ENCODE measurements at places on chromosomes 12 and 14.

GRCh38 chr12:49010092-49010668 lies 8.4 kb downstream of the PRKAG1 start:
- no peak overlapping the region for H3K4me3 ChIP-seq
- no peak for DNase-seq
- H3K4me1 ChIP-seq = peaks cover 4% of the 10 kb centered on the region
- H3K27me3 ChIP-seq = no peaks in the 10 kb centered on the region
- H3K27ac ChIP-seq = no peak overlapping the region

DNA sequence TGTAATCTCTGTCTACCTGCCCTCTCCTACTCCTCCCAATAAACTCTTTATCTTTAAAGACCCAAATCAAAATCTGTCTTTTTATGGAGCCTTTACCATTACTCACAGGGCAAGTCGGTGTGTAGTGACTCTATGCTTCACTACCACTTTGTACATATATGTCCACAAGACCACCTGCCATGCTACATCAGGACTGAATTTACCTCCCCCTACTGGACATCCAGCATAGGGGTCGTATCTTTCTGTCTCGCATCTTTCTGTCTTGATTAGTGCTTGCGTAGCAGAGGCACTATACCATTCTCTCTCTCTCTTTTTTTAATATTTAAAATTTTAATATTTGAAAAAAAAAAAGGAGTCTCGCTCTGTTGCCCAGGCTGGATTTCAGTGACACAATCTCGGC lies 587.5 kb downstream of the SOX5 start:
- no peaks in the 10 kb centered on the region for H3K4me1 ChIP-seq
- H3K27me3 ChIP-seq = no peaks in the 10 kb centered on the region
- H3K4me3 ChIP-seq = no peak overlapping the region
- no peak for DNase-seq
- H3K36me3 ChIP-seq = 0 out of 2 replicates have a peak, but pooled peaks cover 2% of the 10 kb centered on the region

- peaks cover 12% of the 10 kb centered on the region for H3K27me3 ChIP-seq
- peak overlapping the region; percentile 96 for H3K27ac ChIP-seq
- H3K36me3 ChIP-seq = no peaks in the 10 kb centered on the region
- DNase-seq = no peak
These were observed 678 bp downstream of the TRMT61A start for GRCh38 chr14:103529383-103530365.

DNA sequence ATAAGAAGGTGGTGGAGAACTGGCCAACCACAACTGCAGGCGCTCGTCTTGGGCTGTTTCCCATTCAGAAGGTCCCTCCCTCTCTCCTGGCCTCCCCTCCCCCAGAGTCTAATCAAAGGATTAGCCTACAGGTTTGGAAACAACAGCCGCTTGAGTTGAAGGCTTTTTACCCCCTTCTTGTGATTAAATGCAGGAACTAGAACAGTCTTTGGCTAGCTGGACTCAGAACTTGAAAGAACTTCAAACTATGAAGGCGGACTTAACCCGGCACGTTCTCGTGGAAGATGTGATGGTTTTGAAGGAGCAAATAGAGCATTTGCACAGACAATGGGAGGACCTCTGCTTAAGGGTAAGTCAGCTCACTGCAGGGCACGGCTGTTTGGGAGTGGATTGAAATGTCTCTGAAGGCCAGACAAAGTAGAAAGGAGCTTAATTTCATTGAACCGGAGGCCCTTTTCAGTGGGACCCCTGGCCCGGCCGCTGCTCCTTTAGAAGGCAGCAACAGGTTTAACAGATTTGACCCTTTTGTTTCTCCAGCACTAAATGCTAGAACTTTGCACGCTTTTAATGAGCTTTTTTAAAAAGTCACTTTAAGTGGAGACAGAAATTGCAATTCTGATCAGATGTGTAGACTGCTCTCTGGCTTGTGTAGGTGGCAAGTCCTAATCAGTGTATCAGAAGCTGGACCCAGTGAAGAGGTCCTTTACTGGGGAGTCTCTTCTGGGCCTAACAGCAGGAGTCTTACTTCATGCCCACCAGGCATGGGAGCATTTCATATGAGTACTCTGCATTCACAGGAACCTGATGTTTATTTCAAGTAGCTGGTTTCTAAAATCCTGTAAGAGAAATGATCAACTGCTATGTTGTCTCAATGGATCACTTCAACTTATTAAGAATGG lies 107.7 kb downstream of the ESR2 start:
- H3K4me3 ChIP-seq = peak overlapping the region; percentile 76
- peaks cover 60% of the 10 kb centered on the region for H3K36me3 ChIP-seq
- H3K4me1 ChIP-seq = peaks cover 37% of the 10 kb centered on the region
- peak overlapping the region; percentile 87 for H3K27ac ChIP-seq

DNA sequence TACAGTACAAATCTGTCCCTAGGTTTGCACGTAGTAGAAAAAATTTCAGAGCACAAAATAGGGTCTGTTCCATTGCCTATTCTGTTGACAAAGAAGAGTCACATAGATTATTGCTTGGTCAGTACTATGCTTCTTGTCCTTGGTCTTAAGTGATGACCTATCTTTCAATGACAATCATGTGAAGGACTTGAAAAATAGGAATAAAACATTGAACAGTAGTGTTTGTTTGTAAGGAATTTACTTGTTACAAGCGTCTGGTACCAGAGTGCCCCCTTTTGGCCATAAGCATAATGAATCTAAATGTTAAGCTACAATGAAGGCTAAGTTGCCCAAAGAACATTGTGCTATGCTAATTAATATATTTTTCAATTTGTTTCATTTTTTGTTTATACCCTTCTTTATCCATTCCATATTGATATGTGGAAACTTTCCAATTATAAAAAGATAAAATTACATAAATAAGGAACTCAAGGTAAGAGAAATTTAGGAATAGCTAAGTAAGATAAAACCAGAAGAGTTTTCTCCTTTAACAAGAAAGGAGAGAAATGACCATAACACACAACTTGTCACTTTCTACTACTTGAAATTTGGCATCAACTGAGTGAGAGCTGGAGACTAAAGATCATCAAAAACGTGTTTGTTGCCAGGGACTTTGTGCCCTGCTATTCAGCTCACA lies 204.7 kb downstream of the EPS8 start:
- DNase-seq = no peak
- no peaks in the 10 kb centered on the region for H3K27me3 ChIP-seq
- H3K36me3 ChIP-seq = peaks cover 15% of the 10 kb centered on the region
- H3K27ac ChIP-seq = no peak overlapping the region
- peaks cover 14% of the 10 kb centered on the region for H3K4me1 ChIP-seq
- H3K4me3 ChIP-seq = no peak overlapping the region

DNA sequence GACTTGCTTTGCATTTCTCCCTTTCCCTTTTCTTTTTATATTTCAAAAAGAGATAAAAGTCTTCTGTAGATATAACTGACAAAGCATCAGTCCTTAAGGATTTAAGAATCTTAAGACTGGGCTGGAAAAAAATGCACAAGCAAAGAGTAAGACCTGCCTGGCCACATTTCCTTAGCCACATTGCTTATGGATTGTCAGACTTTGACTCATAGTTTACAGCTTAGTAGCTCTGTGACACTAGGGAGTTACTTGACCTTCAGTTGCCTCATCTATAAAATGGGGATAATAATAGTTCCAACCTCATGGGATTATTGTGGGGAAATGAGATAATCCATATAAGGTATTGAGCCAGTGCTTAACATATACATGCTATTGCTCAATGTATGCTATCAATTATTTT lies 66.4 kb upstream of the STK38L start:
- H3K27ac ChIP-seq = no peak overlapping the region
- peaks cover 6% of the 10 kb centered on the region for H3K36me3 ChIP-seq
- H3K27me3 ChIP-seq = no peaks in the 10 kb centered on the region
- no peaks in the 10 kb centered on the region for H3K4me1 ChIP-seq
- no peak overlapping the region for H3K4me3 ChIP-seq
- DNase-seq = no peak

- H3K27ac ChIP-seq = no peak overlapping the region
- H3K36me3 ChIP-seq = peaks cover 67% of the 10 kb centered on the region
- no peaks in the 10 kb centered on the region for H3K4me1 ChIP-seq
- H3K4me3 ChIP-seq = no peak overlapping the region
- no peak for DNase-seq
- H3K27me3 ChIP-seq = peaks cover 8% of the 10 kb centered on the region
These were observed 373.3 kb downstream of the TMEM132D start for GRCh38 chr12:129530517-129530916.

GRCh38 chr12:85836197-85837090 lies at the start of gene RASSF9:
TSS of gene RASSF9 (minus strand) at chr12:85836409. CDS start at chr12:85836201, 208 bp downstream.
- no peaks in the 10 kb centered on the region for H3K36me3 ChIP-seq
- peak within 1 kb of the TSS; percentile 90 for H3K27ac ChIP-seq
- DNase-seq = no peak

DNA sequence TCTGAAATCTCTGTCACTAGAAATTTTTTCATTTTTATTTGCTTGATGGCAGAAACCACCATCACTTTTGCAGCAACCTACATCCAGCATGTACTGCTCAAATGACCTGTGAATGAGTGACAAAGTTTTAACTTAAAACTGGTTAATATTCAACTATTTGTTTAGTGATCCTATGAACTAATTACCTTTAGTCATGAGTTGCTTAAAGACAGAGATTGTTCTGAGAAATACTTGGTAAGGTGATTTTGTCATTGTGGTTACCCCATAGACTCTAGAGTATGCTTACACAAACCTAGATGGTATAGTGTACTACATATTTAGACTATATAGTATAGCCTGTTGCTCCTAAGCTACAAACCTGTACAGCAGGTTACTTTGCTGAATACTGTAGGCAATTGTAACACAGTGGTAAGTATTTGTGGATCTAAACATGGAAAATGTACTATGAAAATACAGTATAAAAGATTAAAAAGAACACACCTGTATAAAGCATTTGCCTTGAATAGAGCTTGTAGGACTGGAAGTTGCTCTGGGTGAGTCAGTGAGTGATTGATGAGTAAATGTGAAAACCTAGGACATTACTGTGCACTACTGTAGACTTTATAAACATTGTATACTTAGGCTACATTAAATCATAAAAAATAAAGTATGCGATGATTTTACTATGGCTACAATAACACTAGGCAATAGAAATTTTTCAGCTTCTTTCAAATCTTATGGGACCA lies 256.6 kb upstream of the PPFIA2 start:
- no peaks in the 10 kb centered on the region for H3K27me3 ChIP-seq
- H3K4me3 ChIP-seq = no peak overlapping the region
- H3K4me1 ChIP-seq = no peaks in the 10 kb centered on the region
- no peak overlapping the region for H3K27ac ChIP-seq
- DNase-seq = no peak

DNA sequence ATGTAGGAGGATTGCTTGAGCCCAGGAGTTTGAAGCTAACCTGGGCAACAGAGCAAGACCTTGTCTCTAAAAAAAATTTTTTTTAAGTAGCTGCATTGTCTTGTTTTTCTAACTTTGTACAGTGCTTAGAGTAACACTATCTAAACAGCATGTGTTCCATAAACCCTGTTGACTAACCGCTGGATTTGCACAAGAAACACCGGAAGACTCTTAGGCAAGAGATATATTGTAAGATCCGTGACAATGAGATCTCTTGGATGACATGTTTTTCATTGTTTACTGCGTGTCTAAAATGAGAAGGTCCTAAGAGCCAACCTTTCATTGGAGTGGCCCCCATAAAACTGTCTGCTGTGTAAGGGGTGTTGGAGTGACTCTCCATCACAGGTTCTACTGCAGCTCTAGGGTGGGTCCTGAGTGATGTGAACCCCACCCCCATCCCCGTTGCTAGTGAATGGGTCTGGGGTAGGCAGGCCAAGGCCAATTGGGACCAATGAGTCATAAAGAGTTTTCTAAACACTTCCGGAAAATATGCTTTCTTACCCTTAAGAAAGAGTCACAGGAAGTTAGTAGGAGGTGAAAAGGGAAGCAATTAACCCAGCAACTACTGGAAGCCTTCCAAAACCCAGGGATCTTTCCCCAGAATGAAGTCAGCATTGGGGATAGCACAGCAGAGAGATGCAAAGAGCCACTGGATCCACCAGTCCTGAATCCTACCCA lies 24.3 kb upstream of the PCNX1 start:
- 0 out of 2 replicates have a peak, but pooled peaks cover 3% of the 10 kb centered on the region for H3K27me3 ChIP-seq
- H3K4me3 ChIP-seq = no peak overlapping the region
- peaks cover 10% of the 10 kb centered on the region for H3K4me1 ChIP-seq
- H3K27ac ChIP-seq = no peak overlapping the region
- DNase-seq = no peak

- peaks cover 10% of the 10 kb centered on the region for H3K36me3 ChIP-seq
- H3K27ac ChIP-seq = peak overlapping the region; percentile 93
- no peak overlapping the region for H3K4me3 ChIP-seq
- DNase-seq = no peak
- H3K4me1 ChIP-seq = peaks cover 78% of the 10 kb centered on the region
These were observed 23.7 kb downstream of the FOXN3 start for GRCh38 chr14:89393222-89393745.

DNA sequence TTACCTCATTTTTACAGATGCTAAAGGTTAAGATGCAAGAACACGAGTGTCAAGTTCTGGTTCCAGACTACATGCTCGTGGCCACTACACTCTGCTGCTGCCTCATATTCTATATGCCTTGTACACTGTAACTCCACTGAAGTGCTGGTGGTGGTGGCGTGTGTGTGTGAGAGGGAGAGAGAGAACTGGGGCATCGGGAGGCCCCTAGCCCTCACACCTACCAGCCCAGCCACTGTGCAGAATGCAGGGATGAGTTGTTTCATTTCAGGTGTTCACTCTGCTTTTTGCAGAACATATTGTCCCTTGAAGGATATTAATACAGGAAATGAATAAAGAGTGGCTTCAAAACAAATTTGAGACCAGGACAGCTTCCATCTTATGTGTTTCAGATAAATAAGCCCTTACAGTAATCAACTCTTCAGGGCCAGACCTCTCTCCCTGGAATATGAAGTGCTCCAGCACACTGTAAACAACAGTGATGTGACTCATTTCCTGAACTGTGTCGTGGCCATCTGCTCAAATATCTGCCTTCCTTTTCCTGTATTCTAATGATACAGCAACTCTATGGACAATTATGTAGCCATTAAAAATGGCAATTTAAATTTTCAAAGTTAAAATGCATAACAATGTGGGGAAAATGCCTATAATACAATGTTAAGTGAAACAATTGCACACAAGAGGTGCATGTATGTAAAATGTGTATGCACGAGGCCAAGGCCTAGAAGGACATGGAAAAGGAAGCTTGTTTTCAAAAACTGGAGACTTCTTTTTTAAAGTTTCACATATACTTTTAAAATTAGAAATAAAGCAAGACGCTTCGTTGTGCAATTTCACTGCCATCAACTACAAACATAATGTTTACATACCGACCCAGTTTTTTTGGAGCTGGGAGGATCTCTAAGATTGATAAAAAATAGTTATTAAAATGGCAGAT lies 215.4 kb downstream of the PELI2 start:
- H3K4me1 ChIP-seq = no peaks in the 10 kb centered on the region
- no peak overlapping the region for H3K4me3 ChIP-seq
- no peak for DNase-seq
- no peaks in the 10 kb centered on the region for H3K27me3 ChIP-seq
- H3K36me3 ChIP-seq = no peaks in the 10 kb centered on the region

- peaks cover 13% of the 10 kb centered on the region for H3K4me1 ChIP-seq
- peaks cover 4% of the 10 kb centered on the region for H3K36me3 ChIP-seq
- no peak for DNase-seq
- H3K27me3 ChIP-seq = no peaks in the 10 kb centered on the region
- H3K27ac ChIP-seq = no peak overlapping the region
- H3K4me3 ChIP-seq = no peak overlapping the region
These were observed 12.1 kb downstream of the ZBTB39 start for GRCh38 chr12:56994231-56994746.
